ENCODE measurements at places on chromosomes 7 and 10.
A peak's percentile ranks its signal among the peaks of the same experiment; 100 is the strongest.

DNA sequence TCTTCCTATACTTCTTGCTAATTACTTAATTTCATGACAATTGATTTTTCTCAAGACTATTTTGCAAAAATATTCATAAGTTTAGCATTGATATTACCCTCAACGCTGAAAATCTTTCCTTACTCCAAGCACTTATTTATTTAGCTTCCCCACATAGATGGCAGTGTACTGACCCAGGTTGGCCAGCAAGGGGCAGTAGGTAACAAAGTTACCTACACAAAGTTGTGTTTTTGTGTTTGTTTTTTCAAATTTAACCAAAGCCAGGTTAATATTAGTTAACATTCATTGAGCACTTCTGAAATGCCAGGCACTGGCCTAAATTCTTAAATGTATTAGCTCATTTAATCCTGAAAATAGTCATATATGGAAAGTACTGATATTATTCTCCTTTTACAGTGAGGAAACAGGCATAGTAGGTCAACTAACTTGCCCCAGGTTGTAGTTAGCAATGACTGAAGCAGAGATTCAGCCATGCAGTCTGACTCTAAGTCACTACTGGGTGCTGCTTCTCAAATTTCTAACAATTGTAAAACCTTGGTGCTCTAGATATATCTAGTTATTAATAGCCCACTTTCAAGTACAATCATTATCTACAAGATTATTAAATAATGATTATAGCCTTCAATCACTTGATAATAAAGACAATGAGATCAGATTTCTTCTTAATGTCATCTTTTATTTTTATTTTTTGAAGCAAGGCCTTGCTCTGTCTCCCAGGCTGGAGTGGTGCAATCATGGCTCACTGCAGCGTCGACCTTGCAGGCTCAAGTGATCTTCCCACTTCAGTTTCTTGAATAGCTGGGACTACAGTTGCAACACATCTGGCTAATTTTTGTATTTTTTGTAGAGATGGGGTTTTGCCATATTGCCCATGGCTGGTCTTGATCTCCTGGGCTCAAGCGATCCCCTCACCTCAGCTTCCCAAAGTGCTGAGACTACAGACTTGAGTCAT, 5.8 kb upstream of the GGCT start:
- DNase-seq, result peak; percentile 3

- DNase-seq, result no peak
These were observed 156.6 kb upstream of the TRIM24 start for GRCh38 chr7:138303230-138304070.

- no peak for DNase-seq
These were observed 3.9 kb downstream of the ADAM12 start for GRCh38 chr10:126384269-126384873.

- no peak for DNase-seq
These were observed 1.6 kb downstream of the EMX2 start for GRCh38 chr10:117544004-117544701.

- no peak for DNase-seq
These were observed 51.0 kb downstream of the UNC5B start for GRCh38 chr10:71263376-71263775.

GRCh38 chr10:87668324-87669074, 8.8 kb downstream of the PAPSS2 start:
- DNase-seq, result no peak

DNA sequence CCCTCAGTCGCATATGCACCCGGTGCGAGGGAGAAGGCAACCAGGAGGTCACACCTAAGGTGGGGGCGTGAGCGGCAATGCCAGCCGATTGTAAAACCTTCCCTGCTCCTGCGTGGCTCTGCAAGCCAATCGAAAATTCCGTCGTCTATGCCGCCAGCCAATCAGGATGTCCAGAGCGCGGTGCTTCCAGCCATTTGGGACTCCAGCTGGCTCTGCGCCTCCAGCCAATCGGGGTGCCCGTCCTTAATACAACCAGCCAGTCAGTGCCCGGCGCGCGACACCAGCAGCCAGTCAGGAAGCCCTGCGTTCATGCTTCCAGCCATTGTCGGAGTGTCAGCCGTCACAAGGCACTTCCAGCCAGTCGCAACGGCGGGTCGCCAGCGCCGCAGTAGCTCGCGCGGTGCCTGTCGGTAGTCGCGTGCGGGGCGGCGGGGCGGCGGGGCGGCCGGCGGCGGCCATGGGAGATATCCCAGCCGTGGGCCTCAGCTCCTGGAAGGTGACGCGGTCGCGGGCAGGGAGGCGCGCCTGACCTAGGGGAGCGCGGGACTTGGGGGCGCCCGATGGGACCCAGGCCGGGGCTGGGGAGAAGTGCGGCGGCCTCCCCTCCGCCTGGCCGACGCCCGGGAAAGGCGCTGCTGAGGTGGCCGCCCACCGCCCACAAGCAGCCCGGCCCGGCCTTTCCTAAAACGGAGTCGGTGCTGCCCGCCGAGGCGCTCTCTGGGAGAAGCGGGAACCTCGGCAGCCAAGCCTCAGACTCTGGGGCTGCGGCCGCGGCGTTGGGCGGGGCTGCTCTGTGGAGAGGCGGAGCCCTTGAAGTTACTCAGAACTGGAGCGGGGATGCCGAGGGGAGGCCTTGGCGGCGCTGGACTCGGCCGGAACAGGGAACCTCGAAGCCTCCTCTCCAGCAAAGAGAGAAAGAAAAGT, at the start of gene AKR1E2:
Gene AKR1E2, plus strand, starts transcription at position 340 of the 924 bp plus-strand sequence. Its CDS starts 118 bp downstream, at position 458.
- DNase-seq, result peak; percentile 55

DNA sequence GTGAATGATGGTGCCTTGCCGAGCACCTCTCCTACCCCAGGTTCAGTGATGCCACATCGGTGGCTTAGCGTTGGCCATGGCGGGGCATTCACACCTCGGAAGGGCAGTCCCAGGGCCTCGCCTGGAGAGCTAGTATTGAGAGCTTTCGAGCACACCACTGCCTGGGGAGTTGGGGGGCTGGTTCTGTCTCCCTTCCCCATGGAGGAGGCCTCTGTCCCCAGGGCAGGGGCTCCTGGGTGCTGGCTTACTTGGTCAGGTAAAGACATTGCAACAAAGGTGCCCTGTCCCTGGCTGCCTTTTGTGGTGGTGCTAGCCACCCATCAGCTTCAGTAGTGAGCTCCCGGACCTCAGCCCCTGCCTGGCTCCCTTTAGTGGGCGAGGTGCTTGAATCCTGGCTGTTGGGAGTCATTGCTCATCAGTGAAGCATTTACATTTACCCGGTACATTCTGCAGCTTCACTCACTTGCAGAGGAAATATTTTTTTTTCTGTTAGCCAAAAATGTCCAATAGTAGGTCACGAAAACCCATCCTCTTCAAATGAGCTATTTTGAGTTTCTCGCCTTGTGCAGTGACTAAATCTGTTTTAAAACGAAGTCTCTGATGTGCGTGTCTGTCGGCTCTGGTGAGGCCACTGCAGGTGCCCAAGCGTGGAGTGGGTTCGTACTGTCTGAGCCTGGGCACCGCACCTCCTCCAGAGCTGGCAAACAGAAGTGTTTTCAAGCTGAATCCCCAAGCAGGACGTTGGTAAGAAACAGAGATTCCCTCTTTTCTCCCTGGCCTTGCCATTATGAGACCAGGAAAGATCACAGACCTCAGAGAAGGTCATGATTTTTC, 95.5 kb downstream of the INPP5A start:
- no peak for DNase-seq

Data from T-helper 9 cell (primary cell).